Aorta (tissue), 5 donors: ENCODE measurements at places on chromosomes 6 and 20. TPM values are rescaled to one million over a fixed set of nuclear protein-coding genes. Genes with fewer than 3 reads are reported as not detected.

- no peak for DNase-seq
Measured at GRCh38 chr6:166523782-166524559, 62.5 kb downstream of the RAMACL start.

DNA sequence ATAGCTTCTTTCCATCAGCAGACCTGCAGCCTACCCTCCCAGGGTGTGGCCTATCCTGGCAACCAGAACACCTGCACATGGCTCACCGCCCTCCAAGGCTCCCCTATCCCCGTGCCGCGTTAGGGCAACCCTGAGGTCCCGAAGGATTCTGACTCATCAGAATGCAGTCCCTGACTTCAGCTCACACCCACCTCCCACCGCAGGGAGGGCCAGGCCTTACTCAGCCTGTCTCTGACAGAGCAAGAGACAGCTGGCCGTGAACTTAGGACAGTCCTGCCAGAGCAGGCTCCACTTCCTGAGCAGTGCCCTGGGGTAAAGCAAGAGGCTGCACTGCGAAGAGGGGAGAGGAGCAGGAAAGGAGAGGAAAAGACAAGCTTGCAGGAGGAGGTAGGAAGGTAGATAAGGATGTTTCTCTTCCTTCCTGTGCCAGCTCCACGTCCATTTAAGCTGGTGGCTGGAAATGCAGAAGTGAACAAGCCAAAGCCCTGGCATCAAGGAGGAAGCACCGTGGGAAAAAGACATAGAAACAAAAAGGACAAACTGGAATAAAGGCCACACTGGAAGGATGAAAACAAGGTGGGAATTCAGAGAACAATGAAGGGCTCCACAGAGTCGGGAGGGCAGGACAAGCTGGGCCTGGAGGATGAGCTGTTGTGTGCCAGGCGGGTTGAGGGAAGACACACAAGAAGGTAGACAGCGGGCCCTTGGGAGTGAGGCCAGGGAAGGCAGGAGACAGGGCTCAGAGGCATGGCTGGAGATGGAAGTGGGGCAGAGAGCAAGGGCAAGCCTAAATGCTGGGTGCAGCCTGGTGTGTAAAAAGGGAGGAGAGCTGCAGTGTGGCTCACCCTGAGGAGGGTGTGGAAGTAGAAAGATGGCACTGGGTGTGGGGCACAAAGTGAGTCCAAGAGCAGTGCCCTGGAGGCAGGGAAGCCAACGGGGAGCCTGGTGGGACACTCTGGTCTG, 102.7 kb downstream of the SLC23A2 start:
- no peak for DNase-seq

- no peak for DNase-seq
Measured at GRCh38 chr20:62524505-62524911, 48.7 kb upstream of the GATA5 start.

- no peak for DNase-seq
Measured at GRCh38 chr6:65633501-65633900, 73.5 kb downstream of the EYS start.

DNA sequence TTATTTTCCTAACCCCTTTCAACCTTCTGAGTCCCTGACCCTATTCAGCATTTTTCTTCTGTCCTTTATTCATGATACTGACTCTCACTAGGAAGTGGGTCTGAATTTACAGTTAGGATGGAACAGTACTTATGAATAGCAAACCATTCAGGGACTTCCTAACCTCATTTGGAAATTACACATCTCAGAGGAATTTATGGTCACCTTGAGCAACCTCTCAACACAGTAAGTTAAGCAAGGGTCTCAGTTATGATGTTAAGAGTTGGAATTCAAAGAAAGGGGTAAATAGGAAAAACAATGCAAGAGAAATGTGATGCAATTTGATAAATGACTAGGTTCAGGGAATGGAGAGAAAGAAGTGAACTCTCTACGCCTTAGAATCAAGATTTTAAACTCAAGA, 97.3 kb downstream of the GPR6 start:
- no peak for DNase-seq

GRCh38 chr20:61567204-61567603, 315.1 kb downstream of the CDH4 start:
- DNase-seq, result no peak

DNA sequence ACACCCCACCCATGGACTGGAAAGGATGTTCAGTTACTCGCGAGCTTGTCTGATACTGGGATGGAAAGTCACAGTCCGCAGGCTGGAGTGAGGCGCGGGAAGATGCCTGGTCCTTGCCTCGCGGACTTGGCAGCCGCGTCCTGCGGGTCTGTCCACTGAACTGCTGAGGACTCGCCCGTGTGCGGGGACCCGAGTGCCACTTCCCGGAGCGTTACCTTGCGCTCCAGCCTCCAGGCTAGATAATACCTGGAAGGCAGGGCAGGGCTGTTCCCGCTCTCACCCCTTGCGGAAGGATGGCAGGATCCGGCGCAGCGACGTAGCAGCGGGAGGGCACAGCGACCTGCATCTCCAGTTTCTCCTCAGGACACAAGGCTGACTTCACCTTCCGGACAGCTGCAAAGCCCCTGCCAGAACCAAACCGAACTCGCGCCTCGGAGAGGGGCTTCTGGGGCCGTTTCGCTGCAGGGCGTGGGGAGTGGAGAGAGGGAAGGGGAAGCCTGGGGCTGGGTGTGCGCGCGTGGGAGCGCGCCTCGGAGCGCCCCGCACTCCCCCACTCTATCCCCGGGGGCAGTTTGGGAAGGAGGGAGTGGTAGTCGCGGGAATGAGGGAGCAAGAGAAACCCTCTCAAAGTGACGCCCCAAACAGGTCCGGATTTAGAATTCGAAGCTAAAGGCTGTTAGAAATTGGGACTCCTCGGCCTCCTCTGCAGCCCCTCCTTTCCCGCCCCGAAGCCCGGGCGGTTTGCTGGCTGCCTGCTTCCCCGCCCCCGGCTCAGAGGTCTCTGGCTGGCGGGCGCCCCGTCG, at the start of gene KCNQ5:
KCNQ5 (plus strand) TSS at position 774 of the 803 bp plus-strand sequence.
- DNase-seq, result peak; percentile 46

Gene HLA-DOA
- 10.4 TPM for total RNA-seq

DNA sequence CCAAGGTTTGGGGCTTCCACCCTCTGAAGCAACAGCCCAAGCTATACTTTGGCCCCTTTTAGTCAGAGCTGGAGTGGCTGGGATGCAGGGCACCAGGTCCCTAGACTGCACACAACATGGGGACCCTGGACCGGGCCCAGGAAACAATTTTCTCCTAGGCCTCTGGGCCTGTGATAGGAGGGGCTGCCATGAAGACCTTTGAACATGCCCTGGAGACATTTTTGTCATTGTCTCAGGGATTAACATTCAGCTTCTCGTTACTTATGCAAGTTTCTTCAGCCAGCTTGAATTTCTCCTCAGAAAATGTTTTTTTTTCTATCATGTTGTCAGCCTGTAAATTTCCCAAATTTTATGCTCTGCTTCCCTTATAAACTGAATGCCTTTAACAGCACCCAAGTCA, 82.3 kb downstream of the LRRC1 start:
- DNase-seq, result no peak

Gene GINS1
- 1.5 TPM for total RNA-seq
